ENCODE measurements at places on chromosomes 4 and X.
A peak's percentile ranks its signal among the peaks of the same experiment; 100 is the strongest.

GRCh38 chr4:40672528-40673522 is 43.2 kb upstream of the RBM47 start:
- peak; percentile 95 for DNase-seq

- no peak for DNase-seq
Measured at GRCh38 chrX:80550722-80551121, 130.5 kb downstream of the TENT5D start.

- DNase-seq = no peak
Measured at GRCh38 chr4:172103456-172103855, 290.3 kb downstream of the GALNTL6 start.

GRCh38 chrX:10146346-10146745 is 10.4 kb upstream of the CLCN4 start:
- DNase-seq = no peak

DNA sequence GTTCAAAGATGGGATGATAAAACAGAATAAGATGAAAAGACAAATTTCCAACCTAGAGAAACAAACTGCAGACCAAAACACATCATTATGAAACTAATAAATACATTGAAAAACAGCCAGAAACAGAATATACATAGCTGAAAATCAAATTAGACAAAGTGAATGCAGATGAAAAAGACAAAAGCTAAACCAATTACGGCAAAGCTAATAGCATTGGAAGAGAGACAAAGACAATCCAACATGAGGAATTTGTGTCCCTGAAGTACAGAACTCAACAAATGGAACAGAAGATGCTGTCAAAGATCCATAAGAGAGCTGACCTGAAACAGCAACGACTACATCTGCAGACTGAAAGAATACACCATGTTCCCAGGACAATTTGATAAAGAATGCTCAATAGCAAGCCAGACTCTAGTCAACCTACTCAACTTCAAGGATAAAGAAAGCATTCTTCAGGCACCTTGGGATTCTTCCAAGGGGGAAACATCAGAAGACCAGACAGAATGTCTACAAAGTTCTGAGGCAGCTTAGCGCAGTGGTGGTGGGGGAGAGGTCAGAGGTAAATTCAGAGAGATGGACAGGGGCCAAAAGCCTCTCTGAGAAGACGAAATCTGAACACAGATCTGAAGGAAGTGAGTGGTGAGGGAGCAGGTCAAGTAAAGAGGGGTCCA is 27.4 kb upstream of the IRAK1 start:
- no peak for DNase-seq

DNA sequence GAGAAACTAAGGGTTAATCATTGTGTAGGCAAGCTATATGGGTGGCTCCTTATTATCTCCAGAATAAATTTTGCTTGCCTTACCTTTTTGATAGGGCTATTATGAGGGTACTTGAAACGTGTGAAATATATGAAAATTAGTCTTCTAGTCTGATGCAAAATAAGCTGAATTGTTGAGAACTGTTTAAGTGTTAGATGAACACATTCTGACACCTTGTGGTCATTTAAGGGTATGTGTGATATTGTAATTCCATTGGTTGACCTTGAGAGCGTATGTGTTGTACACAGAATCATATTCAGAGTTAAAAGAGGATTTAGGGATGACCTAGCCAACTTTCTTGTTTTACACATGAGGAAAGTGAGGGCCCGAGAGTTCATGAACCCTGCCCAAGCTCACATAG is 44.6 kb upstream of the LINC00632 start:
- peak; percentile 2 for DNase-seq

DNA sequence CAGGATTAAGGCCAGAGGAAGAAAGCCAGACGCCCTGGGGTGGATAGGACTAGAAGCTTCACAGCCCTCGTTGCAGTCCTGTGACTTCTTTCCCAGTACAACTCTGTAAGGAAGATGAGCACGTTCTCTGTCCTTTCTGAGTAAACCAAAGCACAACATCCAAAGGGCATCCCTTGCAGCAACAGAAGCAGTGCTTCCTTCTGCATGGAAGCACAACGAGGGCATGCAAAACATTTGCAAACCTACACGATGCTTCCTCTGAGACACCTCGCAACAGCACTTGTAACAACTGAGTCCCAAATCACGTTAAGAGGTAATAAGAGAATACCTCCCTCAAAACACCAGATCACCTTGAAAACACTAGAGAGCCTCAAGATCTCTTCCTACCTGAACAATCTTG is 335.7 kb upstream of the RASGEF1B start:
- DNase-seq = no peak

DNA sequence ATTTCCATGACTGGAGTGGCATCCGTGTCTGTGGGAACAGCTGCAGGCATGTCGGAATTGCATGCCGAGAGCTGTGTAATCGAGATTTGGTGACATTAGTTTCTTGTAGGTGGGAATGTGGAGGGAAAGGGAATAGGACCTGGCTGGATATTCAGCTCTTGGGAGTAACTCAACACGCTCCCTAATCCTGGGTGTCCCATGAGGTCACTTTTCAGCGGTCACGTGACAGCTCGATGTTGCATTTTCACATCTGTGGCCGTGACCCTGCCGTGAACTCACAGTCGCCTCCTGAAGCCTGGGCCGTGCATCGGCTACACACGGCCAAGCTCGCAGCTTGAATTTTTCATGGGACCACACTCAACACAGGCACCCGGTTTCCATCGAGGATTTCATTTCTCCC is 25.8 kb upstream of the PSAPL1 start:
- DNase-seq = no peak

DNA sequence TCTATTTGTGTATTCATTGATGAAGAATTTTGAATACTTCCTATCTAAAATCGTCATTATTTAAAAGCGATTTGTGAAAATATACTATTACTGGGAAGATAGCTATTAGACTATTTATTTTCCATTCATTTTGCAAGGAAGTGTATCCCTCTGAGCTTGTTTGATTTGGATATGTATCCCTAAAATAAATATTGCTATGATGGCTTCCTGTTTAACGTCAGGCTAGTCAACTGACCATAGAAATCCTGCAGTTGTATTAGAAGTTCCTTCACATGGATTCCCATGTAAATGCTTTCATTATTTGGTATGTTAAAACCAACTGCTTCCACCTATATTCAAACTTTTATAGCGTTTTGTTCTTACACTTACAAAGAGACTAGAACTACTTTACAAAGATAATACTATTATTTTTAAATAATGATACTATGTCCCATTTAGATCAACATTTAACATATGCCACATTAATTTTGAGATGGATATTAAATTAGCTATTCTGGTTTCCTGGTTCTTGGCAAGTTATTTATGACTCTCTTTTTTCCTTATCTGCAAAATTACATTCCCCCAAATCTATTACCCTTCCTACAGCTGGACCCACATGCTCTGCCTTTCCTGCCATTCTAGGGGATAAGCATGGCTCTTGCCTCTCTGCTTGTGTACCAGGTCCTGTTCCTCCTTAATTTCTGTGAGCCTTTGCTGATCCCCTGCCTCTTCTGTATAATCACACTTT is 26.7 kb upstream of the PDE5A start:
- no peak for DNase-seq

GRCh38 chr4:53586121-53586816 is 5.0 kb downstream of the LNX1 start:
- peak; percentile 86 for DNase-seq

GRCh38 chrX:28586981-28587551 is at the start of gene IL1RAPL1:
TSS of gene IL1RAPL1 (plus strand) at chrX:28587446.
- peak; percentile 1 for DNase-seq

DNA sequence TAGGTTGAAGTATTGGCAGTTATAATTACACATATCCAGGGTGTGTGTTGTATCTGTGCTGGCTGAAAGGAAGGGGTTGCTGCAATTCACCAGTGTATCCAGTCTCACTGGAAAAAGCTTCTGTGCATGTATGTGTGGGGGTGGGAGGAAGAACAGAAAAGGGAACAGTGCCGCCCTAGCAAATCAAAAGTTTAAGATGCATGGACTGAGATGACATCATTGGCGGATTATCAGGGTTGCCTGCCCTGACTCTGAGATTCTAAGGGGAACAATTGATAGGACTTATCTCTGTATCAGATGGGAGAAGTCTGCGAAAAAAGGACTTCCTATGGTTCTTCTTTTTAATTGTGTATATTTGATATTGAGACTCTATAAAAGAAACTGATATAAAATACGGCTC is 3.5 kb downstream of the SLC25A43 start:
- no peak for DNase-seq

DNA sequence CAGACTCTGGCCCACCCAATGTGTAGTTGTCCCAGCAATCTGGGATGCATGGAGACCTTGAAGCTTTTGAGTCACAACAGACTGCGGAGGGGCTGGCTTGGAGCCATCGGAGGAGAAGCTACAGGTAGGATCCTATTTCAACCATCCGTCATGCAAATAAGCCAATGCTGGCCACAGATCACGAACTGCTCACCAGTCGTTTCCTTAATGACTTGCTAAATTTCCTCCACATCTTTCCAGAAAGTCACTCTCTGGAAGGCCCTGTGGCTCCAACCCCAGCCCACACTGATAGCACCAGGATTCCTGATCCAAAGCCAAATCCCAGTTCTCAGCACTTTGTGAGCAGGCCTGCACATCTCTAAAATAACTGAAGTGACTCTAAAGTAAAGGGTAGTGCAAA is 321.3 kb downstream of the RAB28 start:
- no peak for DNase-seq

DNA sequence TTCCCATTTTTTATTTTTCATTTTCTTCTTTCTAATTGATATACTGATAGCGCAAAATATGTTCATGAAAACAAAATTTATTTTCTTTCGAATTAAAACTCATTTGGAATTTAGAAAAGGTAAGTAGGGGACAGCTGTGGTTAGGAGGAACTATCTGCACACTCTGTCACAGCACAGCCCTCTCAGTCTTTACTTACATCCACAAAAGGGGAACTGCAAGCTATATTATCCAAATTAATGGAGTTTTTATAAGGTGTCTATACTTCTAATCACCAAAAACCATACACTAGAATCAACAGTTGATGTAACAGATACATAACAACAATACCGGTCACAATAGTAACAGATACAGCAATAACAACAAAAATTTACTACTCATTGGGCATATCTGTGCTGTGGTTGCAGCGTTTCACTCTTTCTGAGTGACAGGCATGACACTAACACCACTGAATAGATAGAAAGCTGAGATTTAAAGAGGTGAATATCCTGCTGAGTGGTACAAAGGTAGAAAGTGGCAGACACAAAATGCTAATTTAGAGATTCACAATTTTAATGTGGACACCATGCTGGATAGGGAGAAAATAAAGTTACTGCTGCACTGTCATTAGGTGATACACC is 160.7 kb downstream of the PPP3CA start:
- no peak for DNase-seq

DNA sequence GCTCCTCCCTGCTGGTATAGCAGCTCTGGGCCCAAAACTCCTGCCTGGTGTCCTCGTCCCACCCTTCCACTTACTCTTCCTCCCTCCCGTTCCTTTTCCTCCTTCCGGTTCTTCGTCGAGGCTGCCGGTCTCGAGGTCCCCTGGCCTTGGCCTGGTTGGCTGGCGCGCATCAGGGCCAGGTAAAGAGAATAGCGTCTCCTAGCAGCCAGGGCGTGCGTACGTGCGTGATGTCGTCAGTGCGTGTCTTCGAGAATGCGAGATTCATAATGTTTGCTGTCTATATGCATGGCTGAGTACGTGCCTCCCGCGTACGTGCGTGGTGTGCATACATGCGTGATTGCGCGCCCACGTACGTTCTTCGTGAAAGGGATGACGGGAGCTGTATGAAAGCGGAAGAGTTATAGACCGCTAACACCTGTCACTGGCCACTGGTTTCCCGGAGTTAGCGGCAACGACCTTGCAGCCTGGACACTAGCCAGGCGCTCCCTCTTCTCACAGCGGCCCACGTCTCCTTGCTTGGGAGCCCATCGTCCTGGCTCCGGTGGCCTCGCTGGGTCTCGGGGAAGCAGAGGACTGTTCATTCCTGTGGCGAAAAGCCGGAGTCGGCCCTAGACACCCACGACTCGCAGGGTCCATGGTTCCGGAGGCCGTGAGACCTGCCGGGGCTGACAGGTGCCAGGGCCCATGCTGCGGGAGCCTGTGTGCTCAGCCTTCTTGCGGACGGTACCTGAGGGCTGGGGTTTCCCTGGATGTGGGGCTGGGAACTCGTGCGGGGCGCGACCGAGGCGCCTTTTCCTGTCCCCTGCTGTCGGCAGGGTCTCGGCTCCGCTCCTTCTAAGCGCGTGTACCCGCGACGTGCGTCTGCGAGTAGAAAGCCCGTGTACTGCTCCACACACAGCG is at the start of gene EOLA1:
Gene EOLA1, plus strand, starts transcription at position 392 of the 900 bp plus-strand sequence. CDS start 4,619 bp downstream, outside the sequence.
- DNase-seq = peak; percentile 91

GRCh38 chr4:173046144-173046543 is 122.5 kb upstream of the GALNT7 start:
- no peak for DNase-seq

- no peak for DNase-seq
Measured at GRCh38 chrX:12366440-12366839, 228.2 kb downstream of the FRMPD4 start.

GRCh38 chr4:88964450-88964849 is 92.5 kb downstream of the FAM13A start:
- peak; percentile 65 for DNase-seq

- no peak for DNase-seq
Measured at GRCh38 chr4:19659101-19659500, 592.6 kb upstream of the SLIT2 start.

DNA sequence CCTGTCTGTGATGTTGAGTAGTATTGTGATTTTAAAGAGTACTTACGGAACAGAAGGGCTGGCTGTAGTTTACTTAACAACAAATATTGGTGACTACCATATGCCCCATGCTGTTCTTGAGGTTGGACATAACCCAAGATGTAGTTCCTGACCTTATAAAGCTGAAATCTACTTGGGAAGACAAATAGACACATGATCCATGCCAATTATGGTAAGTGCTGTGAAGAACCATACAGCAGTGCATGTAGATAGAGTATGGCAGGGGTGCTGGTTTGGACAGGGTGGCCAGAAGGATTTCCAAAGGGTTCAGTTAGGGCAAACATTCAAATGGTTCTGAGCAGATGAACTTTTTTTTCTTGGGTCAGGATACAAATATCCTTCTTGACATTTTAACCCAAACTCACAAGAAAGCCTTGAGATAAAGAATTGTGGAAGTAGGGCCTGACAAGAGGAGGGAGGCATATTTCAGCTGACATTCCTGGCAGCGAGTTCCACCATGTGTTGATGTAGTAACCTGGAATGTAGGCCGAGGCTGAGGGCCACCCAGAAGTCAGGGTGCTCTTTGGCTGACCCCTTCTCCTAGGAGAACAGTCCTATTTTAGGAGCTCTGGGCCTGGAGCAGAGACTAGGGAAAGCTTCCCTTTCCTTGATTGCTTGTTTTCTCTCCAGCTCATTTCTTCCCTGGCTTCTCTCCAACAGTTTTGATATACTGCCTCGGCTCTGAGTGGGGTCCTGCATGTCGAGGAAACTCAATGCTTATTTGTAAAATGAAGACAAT is 74.2 kb downstream of the FREM3 start:
- no peak for DNase-seq

DNA sequence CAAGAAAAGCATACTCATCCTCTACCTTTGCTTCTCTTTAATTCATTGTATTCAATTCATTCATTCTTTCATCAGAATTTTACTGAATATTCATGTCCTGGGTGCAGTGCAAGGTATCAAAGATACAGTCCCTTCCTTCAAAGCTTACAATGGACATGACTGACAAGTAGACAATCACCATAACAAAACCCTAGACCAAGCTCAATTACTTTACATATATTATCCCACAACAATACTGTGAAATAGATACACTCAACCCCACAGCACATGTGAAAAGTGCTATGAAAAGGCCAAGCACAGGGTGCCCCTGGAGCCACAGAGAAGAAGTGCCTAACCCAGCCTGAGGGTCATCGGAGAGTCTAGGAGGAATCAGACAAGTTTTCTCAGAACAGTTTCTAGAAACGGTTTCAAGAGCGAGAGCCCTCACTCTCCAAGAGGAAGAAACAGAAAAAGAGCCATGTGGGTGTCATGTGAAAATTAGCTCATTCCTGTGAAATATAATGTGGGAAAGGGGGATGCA is 15.3 kb downstream of the AMBN start:
- DNase-seq = no peak

Measured in HCEC 1CT (cell line).